Heart left ventricle (tissue), 16 donors: ENCODE measurements at places on chromosomes 1 and 21. TPM values are rescaled to one million over a fixed set of nuclear protein-coding genes. Genes with fewer than 3 reads are reported as not detected.

GRCh38 chr1:170732252-170732588 is 68.3 kb downstream of the PRRX1 start:
- peaks cover 41% of the 10 kb centered on the region for H3K4me1 ChIP-seq
- no peak for DNase-seq
- no peak overlapping the region for H3K4me3 ChIP-seq
- H3K27me3 ChIP-seq = no peaks in the 10 kb centered on the region

GRCh38 chr1:165129568-165130164 is 226.8 kb downstream of the LMX1A start:
- H3K4me1 ChIP-seq = no peaks in the 10 kb centered on the region
- H3K4me3 ChIP-seq = no peak overlapping the region
- peak; percentile 45 for DNase-seq
- no peak overlapping the region for H3K27ac ChIP-seq
- no peaks in the 10 kb centered on the region for H3K36me3 ChIP-seq

- H3K4me1 ChIP-seq = peaks cover 20% of the 10 kb centered on the region
- no peak for DNase-seq
- H3K27ac ChIP-seq = peak overlapping the region; percentile 70
Observed at GRCh38 chr21:46554431-46555224, 50.3 kb downstream of the S100B start.

SPATA1 gene
- total RNA-seq = 1.2 TPM

FCAMR gene
- not detected for total RNA-seq
